ENCODE measurements at places on chromosomes 16 and 17.

DNA sequence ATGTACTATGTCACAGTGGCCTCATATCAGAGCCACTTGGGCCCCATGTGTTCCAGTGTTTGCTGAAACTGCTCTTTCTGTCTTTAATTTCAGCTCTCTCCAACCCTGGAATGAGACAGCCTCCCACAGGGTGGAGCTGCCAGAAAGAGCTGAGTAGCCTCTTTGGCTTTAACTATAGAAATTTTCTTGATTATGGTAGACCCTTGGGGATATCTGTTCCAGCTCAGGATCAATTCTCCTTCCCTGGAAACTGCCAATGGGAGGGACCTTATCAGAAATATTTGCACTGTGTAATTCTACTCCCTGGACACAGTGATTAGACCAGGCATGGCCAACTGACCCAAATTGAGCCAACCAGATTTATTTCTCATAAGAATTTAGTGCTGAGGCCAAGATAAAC lies 39.0 kb upstream of the KDM8 start:
- no peak for DNase-seq

DNA sequence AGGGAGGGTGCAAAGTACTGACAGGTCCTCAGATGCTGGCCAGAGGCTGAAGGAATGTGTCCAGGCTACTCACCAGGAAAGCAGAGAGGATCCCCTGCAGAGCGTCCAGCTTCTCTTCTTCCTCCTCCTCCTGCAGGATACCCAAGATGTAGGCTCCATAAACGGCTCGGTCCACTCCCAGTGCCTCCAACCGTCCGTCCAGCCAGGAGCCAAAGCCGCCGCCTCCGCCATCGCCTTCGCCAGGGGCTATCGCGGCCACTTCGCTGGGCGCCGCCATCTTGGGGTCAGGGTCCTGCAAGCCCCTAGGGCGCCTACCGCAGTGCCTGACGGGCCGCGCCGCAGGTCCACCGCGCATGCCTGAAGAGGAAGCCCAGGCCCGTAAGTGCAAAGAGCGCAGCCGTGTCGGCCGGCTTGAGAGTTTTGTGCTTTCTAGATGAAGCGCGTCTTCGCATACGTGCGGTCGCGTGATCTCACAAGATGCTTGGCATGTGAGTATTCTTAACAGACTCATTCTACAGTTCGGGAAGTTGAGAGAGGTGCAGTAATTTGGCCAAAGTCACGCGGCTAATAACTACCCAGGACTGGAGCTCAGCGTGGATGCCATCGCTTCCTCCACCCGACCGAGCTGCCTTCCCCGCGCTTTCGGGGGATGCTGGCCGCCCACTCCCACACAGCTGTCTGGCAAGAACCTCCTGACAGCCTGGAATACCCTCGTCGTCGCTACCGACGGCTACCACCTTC lies at the start of gene CCDC43:
Gene CCDC43, minus strand, starts transcription at position 300 of the 741 bp plus-strand sequence. Its CDS starts 23 bp downstream, at position 277.
- peak; percentile 95 for DNase-seq

GRCh38 chr16:26120729-26121128 lies 429.0 kb downstream of the HS3ST4 start:
- DNase-seq, result no peak

DNA sequence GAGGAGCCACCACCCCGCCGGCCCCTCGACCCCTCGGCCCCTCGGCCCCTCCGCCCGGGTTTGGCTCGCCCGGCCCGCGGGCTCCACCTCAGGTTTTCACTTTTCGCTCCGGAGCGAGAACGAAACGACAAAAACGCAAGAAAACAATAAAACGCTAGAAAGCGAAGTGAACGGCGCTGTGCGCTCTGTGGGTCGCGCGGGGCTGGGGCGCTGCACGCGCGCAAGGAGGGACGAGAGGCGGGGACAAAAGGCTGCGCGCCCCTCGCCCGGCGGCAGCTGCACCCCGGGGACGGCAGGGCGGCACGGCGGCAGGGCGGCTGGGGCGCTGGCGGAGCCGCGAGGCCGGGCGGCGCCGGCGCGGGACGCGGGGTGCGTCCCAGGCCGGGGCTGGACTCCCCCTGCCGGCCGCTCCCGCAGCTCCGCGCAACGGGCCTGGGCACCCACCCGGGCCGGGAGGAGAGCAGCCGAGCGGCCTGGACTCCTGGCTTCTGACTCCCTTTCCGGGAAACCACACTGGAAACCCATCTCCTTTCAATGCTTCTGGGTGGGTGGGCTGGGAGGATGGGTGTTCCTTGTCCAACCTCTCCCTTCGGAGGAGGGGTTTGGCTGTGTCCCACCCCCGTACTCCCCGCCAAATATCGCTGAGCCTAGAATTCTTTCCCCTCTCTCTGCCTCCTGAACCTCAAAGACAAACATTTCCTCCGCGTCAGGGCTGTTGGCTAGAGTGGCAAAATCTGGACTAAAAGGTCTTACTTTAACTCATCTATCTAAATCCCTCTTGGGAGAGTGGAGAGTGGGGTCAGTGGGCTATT lies 9.9 kb downstream of the TBX2 start:
- DNase-seq, result no peak

GRCh38 chr17:57902800-57903759 lies 52.1 kb downstream of the CUEDC1 start:
- DNase-seq, result peak; percentile 92

DNA sequence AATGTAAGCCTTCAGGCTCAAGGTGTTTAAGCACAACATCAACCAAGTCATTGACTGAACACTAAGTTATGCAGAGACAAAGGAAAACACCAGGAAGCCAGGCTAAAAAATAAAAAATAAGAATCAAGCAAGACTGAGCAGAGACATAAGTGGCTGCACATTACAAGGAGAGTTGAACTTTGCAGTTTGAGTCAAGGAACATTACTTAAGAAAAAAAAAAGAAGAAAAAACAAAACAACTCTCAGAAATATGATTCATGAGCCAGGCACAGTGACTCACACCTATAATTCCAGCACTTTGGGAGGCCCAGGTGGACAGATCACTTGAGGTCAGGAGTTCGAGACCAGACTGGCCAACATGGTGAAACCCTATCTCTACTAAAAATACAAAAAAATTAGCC lies 168.1 kb downstream of the C16orf95 start:
- no peak for DNase-seq

DNA sequence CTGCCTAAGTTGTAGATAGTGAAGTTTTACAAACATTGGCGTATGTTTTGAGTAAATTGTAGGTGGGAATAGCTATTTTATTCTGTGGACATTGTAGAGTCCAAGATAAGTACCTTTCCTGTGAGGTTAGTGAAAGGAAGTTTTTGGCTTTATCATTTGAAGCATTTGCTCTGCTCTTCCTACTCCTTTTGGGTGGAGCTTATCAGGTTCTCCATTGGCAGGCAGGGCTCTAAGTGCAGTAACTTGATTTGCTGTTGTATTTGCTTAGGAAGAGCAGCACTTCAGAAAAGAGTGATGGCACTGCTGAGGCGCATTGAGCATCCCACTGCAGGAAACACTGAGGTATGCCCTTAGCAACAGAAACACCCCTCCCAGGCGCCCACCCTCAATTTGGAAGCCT lies 70.1 kb downstream of the OMG start:
- DNase-seq, result no peak

- no peak for DNase-seq
Measured at GRCh38 chr16:1213796-1214372, 11.2 kb downstream of the TPSG1 start.

GRCh38 chr17:51706093-51706492 lies 445.7 kb downstream of the UTP18 start:
- DNase-seq, result no peak

DNA sequence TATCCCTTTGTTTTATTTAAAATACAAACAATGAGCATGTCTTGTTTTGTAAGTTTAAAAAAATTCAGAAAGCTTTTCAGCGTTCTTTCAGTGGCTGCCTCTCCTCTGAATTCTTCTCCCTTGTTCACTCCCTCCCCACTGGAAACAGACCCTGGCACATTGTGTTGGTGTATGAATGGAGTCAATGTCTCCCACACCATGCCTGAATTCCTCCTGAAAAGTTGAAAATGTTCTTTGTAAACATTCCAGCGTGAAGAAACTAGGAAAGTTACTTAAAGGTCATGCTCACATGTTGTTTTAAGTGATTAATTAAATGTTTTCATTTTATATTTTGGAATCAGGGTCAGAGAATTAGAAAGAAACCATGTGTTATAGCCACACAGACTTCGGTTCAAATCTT lies 136.9 kb upstream of the DYNLRB2 start:
- no peak for DNase-seq

GRCh38 chr16:50600582-50601283 lies 52.5 kb downstream of the NKD1 start:
- no peak for DNase-seq

DNA sequence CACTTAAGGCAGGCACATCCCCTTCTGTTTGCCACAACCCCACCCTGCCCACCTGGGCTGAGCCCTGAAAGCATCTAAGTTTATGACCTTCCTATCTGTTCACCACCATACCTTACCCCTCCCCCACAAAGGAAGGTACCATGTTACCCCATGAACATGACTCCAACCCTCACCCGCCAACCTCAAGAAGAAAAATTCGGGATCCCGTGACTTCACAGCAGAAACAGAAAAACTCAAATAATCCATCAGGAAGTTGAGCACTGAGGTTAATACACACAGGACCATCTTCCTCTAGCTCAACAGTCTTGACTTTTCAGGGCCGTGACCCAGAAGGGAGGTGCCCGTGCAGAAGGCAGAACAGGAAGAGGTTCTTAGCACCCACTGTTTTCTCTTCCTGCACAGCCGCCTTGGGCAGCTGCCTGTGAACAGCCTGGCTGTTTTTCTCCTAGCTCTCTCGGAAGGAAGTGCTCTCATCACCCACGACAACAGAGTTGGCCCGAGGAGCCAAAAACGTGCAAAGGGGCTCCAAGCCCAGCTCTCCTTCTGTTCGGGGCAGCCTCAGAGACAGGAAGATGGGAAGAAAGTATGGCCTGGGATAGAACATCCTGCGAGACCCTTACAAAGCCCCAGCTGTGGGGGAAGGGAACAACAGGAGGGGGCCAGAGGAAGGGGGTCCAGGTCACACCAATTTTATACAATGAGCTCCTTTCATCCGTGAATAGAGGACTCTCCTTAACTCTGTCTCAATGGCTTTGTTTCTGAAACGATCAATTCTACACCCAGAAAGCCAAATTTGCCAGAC lies 101.1 kb downstream of the XYLT1 start:
- no peak for DNase-seq

- no peak for DNase-seq
Measured at GRCh38 chr17:16044487-16044886, 44.9 kb downstream of the TTC19 start.

DNA sequence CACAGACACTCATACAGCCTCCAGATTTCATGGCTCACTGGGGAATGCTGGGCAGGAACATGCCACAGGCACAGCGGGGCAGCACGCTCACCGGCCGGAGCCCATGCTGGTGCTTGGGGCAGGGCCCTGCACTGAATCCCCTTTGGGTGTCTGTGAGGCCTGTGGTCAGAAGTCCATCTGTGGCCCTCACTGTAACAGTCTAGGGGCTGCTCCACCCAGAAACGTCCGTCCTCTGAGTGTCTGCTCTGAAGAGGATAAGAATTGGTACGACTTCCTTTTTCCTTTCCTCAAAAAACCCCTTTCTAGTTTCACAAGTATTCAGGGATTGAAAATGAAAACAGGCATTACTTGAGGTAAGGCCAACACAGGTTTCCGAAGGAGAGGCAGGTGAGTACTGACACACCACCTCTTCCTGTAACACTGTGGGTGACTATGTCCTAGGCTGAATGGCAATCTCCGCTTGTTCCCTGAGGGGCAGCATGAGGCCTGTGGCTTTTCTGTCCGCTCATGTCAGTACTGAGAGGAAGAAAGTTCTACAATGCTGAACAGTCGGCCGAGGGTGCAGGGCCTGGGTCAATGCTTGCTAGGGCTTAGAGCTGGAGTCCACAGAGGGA lies 42.5 kb downstream of the TMEM11 start:
- DNase-seq, result no peak

GRCh38 chr17:82734987-82735866 lies at the start of gene FN3K:
TSS of gene FN3K (plus strand) at chr17:82735615. CDS start at chr17:82735637, 22 bp downstream.
- DNase-seq, result peak; percentile 83

DNA sequence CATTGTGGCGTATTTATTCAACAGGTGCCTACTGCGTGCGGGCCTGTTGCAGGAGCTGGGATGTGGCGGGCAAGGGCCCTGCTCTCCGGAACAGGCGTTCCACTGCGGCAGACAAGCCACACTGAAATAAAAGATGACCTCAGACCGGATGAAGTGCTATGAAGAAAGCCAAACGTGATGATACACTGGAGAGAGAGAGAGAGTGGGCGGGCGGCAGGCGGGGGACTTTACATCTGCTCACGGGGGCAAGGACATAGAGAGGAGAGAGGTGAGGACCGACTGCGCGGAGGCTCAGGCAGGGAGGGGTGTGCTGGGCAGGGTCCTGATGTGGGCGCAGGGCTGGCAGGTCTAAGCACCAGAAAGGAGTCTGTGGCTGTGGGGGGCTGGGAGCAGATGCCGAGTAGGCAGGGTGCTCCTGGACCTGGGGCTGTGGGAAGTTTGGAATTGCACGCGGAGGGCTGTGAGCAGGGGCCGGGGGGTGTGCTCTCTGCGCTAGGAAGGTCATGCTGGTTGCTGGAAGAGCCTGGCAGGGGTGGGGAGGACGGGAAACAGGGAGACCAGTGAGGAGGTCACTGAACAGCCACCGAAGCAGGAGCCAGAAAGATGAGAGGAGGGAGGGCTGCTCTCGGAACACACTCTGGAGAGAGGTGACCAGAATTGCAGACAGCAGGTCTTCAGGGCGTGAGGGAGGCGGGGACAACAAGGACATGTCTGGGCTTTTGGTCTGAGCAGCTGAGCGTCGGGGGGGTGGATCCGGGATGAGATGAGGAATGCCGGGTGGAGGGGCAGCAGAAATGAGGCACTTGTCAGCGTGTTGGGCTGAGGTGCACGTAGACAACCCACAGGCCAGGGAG lies 9.9 kb downstream of the MXRA7 start:
- DNase-seq, result no peak

- no peak for DNase-seq
Measured at GRCh38 chr17:36057911-36058310, 6.2 kb upstream of the CCL18 start.

GRCh38 chr16:57244463-57244766 lies 644 bp upstream of the ARL2BP start:
- no peak for DNase-seq

- DNase-seq, result no peak
Measured at GRCh38 chr17:56596691-56597494, 3.4 kb downstream of the NOG start.

DNA sequence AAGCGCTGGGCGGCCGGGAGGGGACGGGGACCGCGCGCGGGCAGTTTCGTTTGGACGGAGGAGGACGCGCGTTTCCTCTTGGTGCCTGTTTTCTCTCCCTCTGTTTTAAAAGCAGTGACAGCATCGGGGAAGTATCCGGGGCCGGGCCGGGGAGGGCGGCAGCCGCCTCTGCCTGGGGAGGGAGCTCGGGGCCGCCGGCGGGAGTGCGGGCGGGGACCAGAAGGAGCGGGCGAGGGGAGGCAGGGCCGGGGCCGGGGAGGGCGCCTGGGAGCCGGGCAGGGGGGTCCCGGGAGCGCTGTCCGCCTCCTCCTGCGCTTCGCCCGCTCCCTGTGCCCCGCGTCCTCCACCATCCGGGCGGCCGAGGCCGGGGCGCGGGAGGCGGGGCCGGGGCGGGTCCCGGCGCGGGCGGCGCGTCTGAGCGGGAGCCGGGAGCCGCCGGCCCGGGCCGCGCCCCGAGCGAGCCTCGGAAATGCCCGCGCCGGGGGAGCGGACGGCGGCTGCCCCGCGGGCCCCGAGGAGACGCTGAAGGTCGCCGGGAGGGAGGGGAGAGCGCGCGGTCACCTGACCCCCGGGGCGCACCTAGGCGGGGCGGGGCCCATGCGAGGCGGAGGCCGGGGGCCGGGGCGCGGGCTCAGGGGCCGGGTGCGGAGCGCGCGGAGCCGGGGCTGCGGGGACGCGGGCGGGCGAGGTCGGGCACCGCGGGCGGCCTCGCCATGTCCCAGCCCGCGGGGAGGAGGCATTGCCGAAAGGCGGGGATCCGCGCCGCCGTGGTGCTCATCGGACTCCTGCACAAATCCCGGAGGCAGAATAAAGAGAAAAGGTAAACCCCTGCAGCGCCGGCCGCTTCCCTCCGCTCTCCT lies 57.3 kb downstream of the RAP1GAP2 start:
- no peak for DNase-seq
